ENCODE measurements at places on chromosomes 5 and 9.

GRCh38 chr5:105899726-105900125 is 1771.0 kb downstream of the EFNA5 start:
- no peak for DNase-seq

GRCh38 chr5:39765366-39765765 is 340.6 kb upstream of the DAB2 start:
- no peak for DNase-seq

DNA sequence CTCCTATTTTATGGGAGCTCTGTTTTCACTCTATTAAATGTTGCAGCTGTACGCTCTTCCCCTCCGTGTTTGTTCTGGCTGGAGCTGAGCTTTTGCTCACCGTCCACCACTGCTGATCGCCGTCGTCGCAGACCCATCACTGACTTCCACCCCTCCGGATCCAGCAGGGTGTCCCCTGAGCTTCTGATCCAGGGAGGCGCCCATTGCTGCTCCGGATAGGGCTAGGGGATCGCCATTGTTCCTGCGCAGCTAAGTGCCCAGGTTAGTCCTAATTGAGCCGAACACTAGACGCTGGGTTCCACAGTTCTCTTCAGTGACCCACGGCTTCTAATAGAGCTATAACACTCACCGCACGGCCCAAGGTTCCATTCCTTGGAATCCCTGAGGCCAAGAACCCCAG is 96.2 kb upstream of the PRDM9 start:
- no peak for DNase-seq

DNA sequence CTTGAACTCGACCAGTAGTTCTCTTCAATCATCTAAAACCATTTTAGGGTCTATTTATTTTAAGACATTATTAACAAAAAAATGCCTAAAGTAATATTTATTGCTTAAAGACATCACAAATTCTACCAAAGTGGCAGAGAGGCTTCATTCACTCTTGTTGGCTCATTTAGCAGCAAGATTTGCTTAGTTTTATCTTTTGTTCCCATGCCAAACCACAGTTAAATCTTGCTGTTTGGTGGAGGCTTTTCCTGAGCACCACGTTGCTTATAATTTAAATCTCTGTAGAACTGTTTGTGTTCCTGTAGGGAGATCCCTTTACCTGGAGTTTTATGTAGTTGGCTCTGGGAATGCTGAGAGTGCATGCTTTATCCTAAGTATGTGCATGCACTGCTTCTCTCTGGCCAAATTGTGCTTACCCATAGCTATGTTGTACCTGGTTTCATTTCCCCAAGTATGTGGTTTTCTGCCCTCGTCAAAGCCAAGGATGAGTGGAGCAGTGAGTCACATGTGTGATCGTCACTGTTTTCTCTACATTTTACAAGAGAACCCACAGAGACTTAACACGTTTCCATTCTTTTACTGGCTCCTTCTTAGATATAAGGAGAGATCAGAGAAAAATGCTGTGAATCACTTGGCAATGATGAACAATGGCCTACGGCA is 42.1 kb upstream of the MAST4 start:
- no peak for DNase-seq

DNA sequence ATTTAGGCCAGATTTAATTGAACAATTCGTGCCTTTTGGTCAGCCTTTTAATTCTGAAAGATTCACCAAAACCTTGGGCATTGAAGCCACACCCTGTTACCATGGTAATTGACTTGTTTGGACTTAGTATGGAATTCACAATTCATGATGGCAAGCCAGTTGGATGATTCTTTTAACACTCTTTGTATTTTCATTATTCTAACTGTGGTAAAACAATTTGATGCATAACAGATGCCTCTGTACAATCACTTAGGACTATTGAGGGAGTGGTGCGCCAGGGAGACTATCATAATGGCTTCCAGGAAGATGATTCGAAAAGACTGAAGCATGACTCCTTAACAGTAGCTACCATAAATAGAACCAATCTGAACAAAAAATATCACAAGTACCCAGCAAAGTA is 381.1 kb upstream of the ADAMTS16 start:
- no peak for DNase-seq

GRCh38 chr9:94881023-94881422 is 154.5 kb downstream of the AOPEP start:
- DNase-seq = no peak

GRCh38 chr5:111697881-111698757 is 58.9 kb downstream of the NREP start:
- DNase-seq = no peak

DNA sequence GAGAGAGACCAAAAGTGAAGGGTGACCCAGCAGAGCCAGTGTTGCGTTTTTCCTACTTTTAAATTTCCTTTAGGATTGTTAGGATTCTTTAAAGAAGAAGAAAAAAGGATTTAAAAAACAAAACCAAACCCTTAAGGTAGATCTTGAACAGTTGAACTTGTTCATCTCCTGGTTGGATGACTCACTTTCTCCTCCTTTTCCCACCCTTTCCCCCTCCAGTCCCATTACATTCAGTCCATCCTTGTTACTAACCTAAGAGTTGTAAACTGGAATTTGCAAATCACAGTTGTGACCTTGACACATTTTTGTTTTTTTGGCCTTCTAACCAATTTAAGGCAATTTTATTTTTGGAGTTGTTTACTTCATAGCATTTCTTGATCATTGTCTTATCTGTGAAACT is 289.2 kb downstream of the ARHGAP26 start:
- DNase-seq = no peak

DNA sequence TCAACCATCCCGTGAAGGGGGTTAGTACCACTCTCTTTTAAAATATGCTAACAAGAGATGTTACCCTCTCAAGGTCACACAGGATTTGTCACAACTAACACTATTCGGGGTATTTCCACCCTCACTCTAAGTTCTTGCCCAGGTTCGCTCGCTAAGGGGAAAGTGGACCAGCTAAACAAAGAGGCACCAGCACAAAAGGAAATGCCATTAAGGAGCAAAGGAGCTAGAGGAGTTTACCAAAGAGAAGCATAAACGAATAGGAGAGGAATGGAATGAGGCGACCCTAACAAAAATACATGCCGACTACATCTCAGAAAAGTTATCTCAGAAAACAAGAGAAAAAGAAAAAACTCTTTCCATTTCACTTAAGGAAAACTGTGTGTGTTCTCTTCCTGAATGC is 170.9 kb downstream of the DCP2 start:
- DNase-seq = no peak

DNA sequence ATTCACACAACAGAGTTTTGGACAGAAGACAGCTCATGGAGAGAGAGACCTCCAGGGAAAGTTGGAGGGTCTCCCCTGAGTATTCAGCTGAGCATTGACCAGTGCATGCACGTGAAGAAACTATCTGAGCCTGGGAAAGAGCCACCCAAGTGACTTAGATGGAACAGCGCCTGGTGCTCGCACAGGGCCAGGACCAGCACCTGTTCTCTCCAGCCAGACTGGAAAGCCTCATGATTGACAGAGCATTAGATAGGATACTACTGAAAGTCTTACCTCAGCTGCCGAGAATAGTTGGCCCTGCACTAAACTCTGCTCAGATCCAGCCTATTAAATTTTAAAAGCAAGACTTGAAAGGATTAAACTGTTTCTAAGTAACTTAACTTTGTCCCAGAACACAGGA is 28.3 kb upstream of the NEURL1B start:
- DNase-seq = no peak

DNA sequence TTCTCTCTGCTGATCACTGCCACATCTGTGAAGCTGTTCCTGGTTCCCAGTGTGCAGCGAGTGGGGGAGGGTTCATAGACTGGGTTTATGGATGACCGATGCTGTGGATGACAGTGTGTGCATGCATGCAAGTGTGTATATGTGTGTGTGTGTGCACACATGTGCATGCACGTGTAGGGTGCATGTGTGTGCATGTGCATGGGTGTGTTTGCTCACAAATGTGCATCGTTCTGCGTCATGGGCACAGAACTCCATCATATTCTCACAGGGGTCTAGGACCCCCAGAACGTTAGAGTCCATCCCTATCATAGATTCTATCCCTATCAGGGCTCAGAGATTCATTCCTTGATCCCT is 134.0 kb downstream of the PHF2 start:
- DNase-seq = no peak

DNA sequence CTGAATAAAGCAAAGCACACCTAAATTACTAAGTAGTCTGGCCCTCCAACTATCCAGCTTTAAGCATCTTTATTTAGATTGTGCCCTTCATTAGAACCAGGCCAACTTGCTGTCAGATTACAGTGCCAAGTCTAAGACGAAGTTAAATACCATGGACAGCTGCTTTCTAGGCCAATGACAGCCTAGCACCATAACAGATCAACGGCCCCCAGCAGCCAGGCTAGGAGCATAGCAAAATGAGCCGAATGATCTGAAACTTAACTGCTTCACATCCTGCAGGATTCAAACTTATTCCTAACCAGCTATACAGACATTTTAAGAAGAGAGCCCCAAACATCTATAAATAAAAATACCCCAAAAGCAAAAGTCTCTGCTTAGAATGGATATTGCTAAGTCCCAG is 6.8 kb downstream of the SLC24A2 start:
- DNase-seq = peak; percentile 20

GRCh38 chr5:64775291-64775690 is 6.6 kb downstream of the CWC27 start:
- DNase-seq = no peak

GRCh38 chr5:9454012-9454481 is 91.8 kb downstream of the SEMA5A start:
- no peak for DNase-seq

GRCh38 chr5:115816226-115817081 is at the start of gene CDO1:
TSS of gene CDO1 (minus strand) at chr5:115816659. CDS start at chr5:115816397, 262 bp downstream.
- DNase-seq = peak; percentile 65

DNA sequence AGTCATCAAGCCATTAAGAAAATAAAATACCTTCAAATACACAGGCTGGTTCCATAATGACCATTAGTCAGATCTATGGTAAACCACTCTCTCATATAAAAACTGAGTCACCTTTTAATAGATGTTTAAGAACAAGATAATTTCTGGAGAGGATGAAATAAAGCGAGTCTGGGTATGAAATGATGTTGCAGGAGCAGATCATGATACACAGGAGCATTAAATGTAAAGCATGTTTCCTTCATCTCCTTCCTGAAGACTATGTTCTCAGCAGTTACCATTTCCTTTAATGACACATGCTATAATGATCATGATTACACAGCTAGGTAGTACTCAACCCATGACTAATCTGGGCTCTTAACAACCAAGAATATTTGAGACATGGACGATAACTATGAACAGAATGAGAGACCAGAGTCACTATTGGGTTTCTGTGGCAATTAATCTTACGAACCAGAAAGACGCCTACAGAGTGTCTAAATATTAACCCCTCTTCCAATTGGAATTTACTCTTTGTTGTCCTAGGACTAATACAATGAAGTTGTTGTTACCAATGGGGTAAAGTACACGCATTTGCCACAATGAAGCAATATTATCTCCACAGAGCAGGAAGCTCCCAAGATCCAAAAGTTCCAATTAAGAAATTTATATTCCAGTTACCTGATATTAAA is 105.6 kb downstream of the NR6A1 start:
- no peak for DNase-seq

GRCh38 chr5:126763371-126763770 is 13.6 kb upstream of the LMNB1 start:
- DNase-seq = no peak

- DNase-seq = no peak
These were observed 12.9 kb downstream of the DOLPP1 start for GRCh38 chr9:129093602-129094386.

GRCh38 chr5:74544811-74545210 is 95.7 kb downstream of the ENC1 start:
- no peak for DNase-seq

- DNase-seq = no peak
These were observed 31.1 kb upstream of the ANGPTL2 start for GRCh38 chr9:127153501-127153900.

GRCh38 chr5:164361986-164362385 is 856.6 kb downstream of the MAT2B start:
- DNase-seq = no peak

GRCh38 chr5:83026516-83026915 is 50.7 kb downstream of the TMEM167A start:
- no peak for DNase-seq

- no peak for DNase-seq
These were observed 15.4 kb upstream of the WNK2 start for GRCh38 chr9:93168581-93168980.

DNA sequence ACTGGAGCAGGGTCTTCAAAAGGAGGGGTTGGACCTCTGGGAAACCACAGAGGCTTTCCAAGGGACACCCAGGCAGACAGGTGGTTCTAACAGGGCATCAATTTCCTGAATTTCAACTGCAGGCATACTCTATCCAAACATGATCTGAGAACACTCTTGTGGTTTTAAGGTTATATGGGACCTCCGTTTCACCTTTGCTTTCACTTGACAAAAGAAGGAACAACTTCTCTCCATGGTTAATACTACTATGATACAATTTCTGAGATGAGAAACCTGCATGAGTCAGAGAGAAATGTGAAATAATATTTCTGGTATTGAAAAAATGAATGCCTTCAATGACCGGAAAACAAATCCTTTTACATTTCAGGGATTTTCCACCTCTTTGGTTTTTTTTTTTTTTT is 28.0 kb upstream of the ERAP1 start:
- no peak for DNase-seq

GRCh38 chr9:128266868-128267590 is 8.8 kb downstream of the GOLGA2 start:
- no peak for DNase-seq

GRCh38 chr9:110099236-110100095 is 108.5 kb downstream of the C9orf152 start:
- no peak for DNase-seq

Data from left renal pelvis (tissue), 4 donors.